ENCODE measurements at places on chromosomes 2 and 18.

- DNase-seq: no peak
Observed at GRCh38 chr18:76687304-76687962, 134.9 kb upstream of the ZNF236 start.

DNA sequence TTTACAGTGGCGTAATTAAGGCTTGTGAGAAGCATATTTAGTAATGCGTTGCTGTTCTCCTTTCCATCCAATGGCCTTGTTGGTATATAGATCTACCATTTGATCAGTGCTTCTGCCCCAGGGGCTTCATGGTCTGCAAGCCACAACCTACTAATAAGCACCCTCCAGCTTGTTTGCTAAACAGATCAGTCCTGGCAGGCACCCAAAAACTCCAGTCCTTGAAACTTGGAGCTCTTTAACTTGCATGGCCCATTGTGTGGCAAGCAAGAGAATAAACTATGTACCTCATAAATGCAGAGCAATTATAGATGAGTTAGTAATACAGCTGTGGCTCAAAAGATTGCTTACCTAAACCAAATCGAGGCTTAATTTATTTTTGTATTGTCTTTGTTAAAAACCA lies 158.5 kb downstream of the FTCDNL1 start:
- no peak for DNase-seq

DNA sequence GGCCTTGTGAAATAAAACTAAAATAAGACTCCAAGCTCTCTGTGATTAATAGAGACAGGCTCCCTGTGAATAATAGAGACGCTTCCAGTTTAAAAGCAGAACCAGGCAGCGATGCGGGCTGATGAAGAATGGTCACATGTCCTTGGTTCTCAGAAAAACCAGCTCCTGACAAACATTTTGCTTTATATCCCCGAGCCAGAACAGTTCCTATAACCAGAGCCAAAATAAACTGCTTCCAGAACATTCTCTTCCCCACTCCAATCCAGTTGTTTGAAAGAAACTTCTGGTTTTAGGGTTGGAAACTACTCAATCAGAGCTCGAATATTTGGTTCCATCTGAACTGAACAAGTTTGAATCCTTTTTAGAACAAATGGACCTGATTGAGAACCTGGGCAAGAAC lies 213.7 kb downstream of the TSN start:
- no peak for DNase-seq

- peak; percentile 37 for DNase-seq
Observed at GRCh38 chr2:237122214-237122666, 36.6 kb downstream of the COPS8 start.

GRCh38 chr2:158221063-158222020 lies 119.7 kb downstream of the UPP2 start:
- DNase-seq: no peak

DNA sequence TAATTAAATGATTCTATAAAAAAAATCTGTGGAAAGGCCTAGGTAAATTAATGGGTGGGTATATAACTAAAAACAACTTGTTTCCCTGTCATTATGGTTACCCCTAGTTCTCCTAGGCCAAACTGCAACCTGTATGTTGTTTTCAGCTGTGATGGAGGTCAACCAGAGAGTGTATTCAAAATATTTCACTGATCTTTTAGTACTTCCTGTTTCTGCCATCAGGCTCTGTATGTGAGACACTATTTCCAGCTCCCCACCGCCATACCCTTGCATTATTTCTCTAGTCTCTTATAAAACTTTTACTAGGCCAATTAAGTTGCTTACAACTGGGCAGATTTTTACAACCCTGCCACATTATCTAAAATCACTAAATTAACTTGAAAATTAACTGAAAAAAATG lies 21.0 kb upstream of the CDKL4 start:
- DNase-seq: no peak

DNA sequence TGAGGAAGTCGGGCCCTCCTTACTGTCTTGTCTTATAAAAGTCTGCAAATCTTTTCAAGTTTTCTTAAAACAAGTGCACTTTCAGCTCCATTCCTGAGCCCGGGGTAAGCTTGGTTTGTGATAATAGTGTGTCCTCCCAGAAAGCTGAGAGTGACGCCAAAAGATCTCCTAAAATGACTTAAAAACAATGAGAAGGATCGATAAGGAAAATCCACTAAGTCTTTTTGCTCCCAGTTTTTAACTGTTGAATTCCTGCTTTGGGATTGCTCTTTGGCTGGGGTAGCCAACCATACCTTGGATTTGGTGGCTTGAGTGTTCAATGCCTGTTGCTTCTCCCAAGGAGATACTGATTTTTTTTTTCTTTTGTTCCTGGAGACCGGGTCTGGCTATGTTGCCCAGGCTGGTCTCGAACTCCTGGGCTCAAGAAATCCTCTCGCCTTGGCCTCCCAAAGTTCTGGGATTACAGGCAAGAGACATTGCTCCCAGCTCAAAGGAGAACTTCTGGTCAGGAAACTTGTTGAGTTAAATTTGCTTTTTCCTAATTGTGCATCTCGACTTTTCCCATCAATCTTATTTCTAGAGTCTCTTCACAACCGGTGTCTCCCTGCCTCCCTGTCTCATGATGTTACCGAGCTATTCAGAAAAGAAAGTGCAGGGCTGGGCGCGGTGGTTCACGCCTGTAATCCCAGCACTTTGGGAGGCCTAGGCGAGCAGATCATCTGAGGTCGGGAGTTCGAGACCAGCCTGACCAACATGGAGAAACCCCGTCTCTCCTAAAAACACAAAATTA lies 3.0 kb downstream of the TGIF1 start:
- no peak for DNase-seq

- DNase-seq: no peak
Observed at GRCh38 chr18:63648241-63648640, 4.2 kb upstream of the SERPINB4 start.

- DNase-seq: no peak
Observed at GRCh38 chr18:23963443-23964165, 51.0 kb upstream of the TTC39C start.

GRCh38 chr2:23586741-23587306 lies 201.8 kb downstream of the KLHL29 start:
- no peak for DNase-seq

Data from iPS DF 6.9 (cell line).